Cortex of kidney (tissue), 1 donor: ENCODE measurements at places on chromosomes 5 and 9.

- DNase-seq: no peak
Observed at GRCh38 chr5:957748-958485, 50.7 kb upstream of the NKD2 start.

- no peak for DNase-seq
Observed at GRCh38 chr9:70625078-70625477, 210.6 kb upstream of the KLF9 start.

- no peak for DNase-seq
Observed at GRCh38 chr5:132000677-132001453, 10.6 kb downstream of the ACSL6 start.

DNA sequence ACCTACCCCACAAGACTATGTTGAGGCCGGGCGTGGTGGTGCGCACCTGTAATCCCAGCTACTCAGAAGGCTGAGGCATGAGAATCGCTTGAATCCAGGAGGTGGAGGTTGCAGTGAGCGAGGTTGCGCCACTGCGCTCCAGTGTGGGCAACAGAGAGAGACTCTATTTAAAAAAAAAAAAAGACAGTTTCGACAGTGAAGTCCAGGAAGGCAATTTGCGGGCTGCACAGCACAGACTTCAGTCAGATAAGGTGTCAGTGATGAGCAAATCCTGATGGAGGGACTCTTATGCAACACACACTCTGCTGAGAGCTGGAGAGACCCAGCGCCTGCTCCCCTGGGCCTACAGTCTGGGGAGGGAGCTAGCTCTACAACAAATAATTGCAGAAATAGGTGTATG lies 14.2 kb downstream of the CCNJL start:
- DNase-seq: no peak

GRCh38 chr5:125274938-125275724 lies 528.7 kb upstream of the ZNF608 start:
- DNase-seq: no peak

- no peak for DNase-seq
Observed at GRCh38 chr5:57986761-57987341, 473.0 kb downstream of the PLK2 start.

DNA sequence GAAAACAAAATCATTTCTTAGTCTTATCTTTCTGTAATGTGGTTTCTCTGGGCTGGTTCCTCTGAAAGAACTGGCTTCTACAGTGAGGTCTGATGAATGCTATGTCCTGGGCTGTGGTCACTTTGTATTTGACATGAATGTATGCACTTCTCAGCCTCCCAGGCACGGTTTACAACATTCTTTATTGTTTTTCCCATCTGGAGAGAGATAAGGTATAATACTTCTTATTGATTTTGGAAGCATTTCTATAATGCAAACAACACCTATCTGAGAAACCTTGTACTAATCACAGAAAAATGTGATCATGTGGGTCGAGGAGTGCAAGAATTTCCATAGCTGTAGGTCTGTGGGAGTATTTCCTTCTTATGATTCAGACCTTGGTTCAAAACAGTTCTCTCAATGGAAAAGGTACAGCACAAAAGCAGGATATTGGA lies 46.9 kb downstream of the ACTBL2 start:
- no peak for DNase-seq

GRCh38 chr5:103519550-103519949 lies 43.0 kb downstream of the NUDT12 start:
- DNase-seq: no peak

DNA sequence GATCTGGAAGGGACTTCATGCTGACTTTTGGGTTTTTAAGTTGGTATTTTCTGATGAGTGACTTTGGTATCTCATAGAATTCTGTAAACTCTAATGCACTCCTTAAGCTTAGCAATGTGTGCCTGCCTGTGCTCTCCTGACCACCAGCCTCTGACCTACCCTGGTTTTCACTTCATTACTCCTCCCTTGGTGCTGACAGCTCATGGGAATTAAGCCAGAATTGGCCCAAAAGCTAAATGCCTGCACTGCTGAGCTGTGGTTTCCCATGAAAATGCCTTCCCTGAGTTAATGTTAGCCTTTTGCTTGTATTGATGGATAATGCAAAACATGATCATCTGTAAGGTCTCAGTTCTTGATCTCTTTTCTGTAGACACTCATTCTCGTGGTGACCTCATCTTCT lies 308.0 kb downstream of the DOCK8 start:
- DNase-seq: no peak

DNA sequence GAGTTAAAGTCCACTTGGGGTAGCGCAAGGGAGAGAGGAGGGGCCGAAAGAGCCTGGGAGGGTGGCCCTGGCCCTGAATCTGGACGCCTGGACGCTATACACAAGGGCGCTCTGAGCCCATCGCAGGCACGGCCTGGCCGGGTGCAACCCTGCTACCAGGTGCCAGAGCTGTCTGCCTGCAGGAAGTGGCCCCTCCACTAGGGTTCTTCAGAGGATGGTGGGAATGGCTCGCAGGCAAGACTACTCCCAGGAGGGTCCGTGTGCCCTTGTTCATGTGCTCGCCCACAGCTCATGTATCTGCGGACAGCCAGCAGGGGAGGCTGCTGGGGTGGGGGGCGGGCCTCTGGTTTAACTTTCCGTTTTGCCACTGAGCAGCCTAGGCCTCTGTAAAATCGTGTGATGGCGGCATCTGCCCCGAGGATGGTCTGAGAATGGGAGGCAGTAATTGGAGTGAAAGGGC lies 1.4 kb upstream of the NKD2 start:
- no peak for DNase-seq

DNA sequence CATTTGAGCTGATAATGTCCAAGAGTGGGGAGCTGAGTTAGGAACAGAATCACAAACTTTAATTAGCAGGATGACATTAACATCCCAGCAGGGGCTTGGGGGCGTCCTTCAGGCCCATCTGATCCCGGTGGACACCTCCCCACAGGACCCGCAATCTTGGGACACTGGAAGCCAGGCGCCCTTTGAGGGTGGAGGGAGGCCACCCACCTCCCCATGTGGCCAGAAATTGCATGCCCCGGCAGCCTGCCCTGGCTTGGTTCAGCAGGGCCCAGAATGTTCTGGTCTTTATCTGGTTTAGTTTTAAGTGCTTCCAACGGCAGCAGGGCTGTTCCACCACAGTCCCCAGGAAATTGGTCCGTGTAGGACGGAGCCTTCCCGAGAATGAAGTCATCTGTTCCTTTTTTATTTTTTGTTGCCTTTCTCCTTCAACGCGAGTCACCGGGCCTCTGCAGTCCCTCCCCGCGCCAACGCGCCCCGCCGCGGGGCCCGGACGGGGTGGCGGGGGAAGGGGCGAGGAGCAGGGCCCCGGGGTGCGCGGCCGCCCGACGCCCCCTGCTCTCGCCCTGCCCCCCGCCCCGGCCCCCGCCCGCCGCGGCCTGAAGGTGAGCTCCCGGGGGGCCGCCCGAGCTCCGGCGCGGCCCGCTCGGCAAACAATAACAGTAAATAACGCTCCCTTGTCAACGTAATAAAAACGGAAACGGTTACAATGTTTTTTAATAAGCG lies 207.9 kb downstream of the C9orf50 start:
- DNase-seq: no peak

DNA sequence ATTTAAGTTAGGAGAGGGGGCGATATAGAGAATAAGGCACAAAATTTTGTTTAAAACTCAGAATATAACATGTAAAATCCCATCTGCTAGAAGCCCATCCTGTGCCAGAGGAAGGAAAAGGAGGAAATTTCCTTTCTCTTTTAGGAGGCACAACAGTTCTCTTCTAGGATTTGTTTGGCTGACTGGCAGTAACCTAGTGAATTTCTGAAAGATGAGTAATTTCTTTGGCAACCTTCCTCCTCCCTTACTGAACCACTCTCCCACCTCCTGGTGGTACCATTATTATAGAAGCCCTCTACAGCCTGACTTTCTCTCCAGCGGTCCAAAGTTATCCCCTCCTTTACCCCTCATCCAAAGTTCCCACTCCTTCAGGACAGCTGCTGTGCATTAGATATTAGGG lies 18.3 kb downstream of the MOCS2 start:
- DNase-seq: no peak

DNA sequence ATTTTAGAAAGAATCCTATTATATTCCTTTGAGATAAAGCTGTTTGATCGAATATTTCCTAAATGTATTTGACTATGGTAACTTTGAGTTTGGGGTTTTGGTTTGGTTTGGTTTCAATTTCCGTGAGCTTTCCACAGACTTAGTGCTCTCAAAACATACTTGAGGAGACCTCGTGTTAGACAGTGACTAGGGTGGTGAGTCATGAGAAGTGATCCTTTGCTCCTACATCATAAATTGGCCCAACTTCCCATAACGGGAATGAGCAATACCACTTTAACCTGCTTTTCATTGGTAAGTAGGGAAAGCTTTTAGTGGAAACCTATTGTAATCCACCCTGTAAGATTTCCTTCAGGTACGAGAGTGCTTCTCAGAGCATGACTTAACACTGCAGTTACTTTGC lies 3.8 kb upstream of the RASEF start:
- DNase-seq: no peak

GRCh38 chr5:141421489-141421855 lies 621 bp downstream of the PCDHGA11 start:
- no peak for DNase-seq

GRCh38 chr5:146390469-146390868 lies 51.8 kb downstream of the POU4F3 start:
- DNase-seq: no peak

DNA sequence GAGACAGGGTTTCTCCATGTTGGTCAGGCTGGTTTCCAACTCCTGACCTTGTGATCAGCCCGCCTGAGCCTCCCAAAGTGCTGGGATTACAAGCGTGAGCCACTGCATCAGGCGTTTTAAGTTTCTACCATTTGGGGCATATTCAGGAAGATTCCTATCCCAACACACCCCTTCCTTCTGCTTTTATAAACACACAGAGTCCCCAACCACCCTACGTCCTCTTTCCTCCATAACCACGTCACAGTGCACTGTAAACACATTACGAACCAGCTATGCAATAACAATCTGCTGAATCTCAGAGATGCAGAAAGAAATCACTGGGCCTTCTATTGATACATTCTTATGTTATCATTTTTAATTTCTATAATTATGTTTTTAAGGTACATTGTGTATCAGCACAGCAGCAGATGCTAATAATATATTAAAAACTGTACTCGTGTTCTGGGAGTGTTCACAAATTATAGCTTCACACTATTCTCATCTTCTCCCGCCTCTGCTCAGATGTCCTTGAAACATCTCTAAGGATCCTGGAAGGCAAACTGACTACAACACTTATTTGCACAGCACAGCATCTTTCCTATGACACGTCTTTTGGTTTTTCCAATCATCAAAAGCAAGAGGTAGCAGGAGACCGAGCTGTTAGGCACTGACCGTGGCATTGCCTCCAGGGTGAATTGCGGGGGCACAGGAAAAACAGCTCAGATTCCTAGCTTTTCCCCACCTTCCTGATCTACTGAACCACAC lies 60.2 kb downstream of the KCNIP1 start:
- no peak for DNase-seq

DNA sequence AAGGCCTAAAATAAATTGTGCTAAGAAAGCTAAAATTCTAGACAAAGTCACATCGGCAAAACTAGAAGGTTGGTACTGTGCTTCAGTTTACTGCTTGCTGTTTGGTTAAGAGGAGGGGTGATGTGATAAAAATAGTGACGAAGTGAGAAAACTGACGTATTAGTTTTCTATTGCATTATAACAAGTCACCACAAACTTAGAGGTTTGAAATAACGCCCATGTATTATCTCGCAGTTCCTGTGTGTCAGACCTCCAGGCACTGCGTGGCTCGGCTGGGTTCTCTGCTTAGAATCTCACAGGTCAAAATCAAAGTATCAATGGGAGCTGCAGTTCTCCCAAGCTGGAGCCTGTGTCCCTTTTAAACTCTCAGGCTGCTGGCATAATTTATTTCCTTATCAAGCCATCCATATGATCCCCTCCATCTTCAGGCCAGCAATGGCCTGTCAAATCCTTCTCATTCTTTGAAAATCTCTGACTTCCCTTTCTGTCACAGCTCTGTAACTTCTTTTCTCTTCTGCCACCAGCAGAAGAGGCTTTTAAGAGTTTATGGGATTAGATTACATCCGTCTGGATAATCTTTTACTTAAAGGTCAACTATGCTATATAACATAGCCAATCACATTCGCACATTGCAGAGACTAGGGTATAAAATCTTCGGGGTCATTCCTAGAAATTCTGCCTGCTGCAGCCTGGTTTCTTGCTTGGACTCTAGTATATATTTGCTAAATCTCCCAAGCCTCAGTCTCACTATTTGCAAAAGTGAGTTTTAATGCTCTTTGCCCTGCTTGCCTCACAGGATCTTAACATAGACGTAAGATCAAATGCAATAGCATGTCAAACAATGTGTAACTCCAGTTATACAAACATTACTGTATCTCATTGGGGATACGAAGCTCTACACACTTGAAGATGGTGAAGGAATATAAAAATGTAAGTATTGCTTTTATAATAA lies 104.0 kb upstream of the CDKN2B start:
- DNase-seq: no peak

- DNase-seq: no peak
Observed at GRCh38 chr5:74877624-74878304, 11.6 kb upstream of the FAM169A start.

- no peak for DNase-seq
Observed at GRCh38 chr9:27749838-27750237, 176.6 kb upstream of the C9orf72 start.

- no peak for DNase-seq
Observed at GRCh38 chr9:27829621-27830020, 256.3 kb upstream of the C9orf72 start.

GRCh38 chr9:82972446-82972845 lies 90.5 kb downstream of the RASEF start:
- DNase-seq: no peak

- no peak for DNase-seq
Observed at GRCh38 chr9:114483499-114483898, 21.8 kb downstream of the WHRN start.

- DNase-seq: no peak
Observed at GRCh38 chr5:164119806-164120447, 614.5 kb downstream of the MAT2B start.

- DNase-seq: no peak
Observed at GRCh38 chr5:32802764-32803163, 91.6 kb downstream of the NPR3 start.
